ENCODE measurements at places on chromosomes 16 and 17.

DNA sequence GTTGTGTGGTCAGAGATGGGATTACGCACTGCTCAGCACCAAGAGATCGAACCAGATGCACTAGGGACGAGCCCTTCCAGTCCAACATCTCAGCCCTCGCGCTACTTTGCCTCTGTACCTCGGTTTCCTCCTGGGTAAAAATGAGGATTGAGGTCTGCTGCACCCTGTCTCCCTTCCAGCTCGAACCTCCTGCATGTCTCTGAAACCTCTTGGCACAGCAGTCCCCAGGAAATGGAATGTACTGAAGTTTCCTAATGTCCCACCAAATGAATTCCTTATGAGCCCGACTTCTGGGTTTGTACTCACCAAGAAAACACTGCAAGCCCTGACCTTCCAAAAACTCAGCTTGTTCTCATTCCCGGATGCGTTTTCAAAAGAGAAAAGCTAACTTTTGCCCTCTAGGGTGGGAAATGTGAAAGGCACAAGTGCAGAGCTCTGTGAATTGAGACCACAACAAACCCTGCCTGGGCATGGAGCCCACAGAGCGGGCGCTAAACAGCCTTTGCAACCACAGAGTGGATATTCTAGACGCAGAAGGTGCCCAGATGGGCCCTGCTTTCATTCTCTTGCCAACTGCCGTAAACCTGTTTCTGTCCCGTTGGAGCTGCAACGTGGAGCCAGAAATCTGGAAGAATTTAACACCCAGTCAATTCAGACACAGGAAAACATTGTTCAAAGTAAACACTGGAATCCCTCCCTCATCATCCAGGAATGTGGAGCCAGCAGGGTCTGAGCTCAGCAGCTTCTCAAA lies 10.3 kb downstream of the CDRT4 start:
- DNase-seq = no peak

GRCh38 chr17:68491381-68492231 lies 20.6 kb upstream of the PRKAR1A start:
- no peak for DNase-seq

DNA sequence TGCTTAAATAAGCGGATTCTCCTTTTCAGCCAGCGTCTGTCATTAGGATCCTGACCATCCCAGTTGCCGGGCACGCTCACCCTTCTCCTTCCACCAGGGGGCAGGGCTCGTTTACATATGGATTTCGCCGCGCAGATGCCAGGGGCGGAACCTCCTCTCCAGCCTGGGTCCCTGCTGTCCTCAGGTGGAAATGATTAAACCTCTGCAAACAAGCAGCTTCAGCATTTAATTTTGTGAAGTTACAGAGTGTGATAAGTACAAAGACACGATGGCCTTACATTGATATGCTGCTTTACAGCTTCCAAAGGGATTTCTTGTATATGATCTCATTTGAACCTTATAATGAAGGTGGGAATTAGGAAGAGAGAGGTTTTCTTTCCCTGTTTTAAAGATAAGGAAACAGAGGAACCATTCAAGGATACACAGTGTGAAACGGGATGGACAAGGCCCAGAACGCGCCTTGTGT lies 3.9 kb upstream of the KRT28 start:
- peak; percentile 79 for DNase-seq

DNA sequence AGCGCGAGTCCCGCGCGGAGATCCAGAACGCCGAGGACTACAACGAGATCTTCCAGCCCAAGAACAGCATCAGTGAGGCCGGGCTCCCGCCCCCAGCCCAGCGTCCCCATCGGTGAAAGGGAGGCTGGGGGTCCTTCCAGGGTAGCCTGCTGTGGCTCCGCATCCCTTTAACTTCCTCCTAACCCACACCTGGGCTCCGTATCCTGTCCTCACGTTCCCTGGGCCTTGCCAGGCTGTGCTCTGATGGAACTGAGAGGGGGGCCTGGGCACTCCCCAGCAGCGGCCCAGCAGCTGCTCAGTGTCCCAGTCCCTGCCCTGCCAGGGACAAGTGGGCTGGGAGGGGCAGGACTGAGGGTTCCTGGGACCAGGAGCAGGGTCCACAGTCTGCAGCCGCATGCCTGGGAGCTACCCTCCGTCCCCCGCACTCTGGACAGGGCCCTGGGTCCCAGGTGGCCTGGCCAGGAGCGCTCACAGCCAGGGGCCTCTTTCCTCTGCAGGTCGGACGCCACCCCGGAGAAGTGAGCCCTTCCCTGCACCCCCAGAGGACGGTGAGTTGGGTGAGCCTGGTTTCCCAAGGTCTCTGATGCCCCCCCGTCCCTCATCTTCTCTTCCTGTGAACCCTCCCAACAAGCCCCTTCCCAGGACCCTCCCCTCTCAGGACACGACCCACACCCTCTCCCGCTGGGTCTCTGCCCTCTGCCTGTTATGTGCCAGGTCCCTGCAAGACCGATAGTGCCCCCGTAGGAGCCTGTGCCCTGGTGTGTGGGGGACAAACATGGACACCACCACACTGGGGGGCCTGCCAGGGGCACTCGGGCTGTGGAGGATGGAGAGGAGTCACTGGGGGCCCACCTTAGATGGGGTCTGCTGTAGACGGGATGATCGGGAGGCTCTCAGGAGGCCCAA lies 18.1 kb downstream of the KATNB1 start:
- no peak for DNase-seq

DNA sequence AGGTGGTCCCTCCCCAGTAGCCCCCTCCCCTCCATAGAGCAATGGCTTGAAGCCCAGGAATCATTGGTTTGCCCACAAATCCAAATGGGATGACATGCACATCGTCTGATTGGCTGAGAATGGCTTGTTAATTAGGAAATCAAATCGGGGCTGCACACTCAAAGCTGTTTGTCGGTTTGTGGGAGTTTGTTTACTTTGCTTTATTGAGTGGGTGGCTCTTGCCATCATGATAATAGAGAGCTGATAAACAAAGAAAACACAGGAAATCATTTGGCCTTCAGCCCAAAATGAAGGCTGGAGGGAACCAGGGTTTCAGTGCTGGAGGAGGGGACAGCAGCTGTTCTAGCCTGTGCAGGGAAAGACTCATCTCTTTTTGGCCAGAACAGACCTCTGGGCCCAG lies 316.3 kb downstream of the CBLN1 start:
- DNase-seq = no peak

DNA sequence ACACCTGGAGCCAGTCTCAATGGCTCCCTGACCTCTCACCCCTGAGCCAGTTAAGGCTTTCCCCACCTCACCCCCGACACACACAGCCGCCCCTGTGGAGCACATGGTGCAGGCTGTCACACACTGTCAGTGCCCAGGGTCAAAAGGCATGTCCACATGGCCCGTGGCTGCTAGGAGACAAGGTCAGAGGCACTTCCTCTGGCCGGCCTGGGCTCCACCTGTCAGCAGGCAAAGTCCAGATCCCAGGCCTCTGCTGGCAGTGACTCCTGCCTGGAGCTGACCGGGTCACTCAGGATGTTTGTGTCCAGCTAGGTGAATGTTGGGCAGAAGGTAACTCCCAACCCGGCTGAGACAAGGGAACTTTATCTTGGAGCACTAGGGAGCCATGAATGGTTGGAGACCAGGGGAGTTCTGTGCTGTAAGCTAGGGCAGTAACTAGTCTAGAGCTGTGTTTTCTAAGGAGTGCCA lies 6.0 kb downstream of the SREBF1 start:
- no peak for DNase-seq
